ENCODE measurements at places on chromosomes 2 and 18.
A peak's percentile ranks its signal among the peaks of the same experiment; 100 is the strongest.

GRCh38 chr18:9992973-9993520, 79.2 kb downstream of the VAPA start:
- no peak for DNase-seq

DNA sequence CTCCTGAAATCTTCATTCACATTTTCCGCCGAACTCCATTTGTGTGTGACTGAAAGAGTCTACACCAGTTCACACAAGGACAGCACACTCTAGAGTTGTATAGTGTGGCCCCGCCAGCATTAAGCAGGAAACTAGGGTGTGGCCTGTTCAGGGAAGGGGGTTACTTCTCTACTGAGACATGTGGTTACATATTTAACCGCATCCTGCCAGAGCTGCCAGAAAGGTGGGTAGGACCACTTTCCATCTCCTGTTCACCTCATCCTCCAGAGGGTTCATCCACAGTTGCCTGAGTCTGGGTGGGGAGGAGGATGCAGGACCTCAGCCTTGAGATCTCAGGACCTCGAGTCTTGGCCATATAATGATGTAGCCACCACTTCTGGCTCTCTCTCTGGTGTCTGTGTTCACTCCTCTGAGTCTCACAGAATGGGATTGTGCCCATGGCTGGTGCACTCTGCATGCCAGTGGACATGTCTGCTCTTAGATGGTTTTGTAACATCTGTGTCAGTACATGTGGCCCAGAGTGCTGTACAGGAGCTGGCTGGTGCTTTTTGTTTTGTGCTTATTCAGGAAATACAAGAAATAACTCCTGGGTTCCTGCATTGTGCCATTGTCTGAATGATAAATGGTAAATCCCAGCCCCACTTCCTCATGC, 7.7 kb upstream of the SP140L start:
- DNase-seq: peak; percentile 64

DNA sequence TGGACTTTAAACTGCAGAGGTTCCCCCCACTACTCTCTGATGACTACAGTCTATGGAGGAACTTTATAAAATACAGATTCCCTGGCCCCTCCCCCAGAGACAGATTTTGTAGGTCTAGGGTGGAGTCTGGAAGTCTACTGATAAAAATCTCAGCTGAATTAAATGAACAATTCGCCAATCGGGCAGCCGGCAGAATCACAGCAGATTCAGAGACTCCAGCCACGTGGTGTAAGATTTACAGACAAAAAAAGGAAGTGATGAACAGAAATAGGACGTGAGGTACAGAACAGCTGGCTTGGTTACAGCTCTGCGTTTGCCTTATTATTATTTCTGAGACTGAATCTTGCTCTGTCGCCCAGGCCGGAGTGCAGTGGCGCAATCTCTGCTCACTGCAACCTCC, 21.4 kb upstream of the MTA3 start:
- no peak for DNase-seq

DNA sequence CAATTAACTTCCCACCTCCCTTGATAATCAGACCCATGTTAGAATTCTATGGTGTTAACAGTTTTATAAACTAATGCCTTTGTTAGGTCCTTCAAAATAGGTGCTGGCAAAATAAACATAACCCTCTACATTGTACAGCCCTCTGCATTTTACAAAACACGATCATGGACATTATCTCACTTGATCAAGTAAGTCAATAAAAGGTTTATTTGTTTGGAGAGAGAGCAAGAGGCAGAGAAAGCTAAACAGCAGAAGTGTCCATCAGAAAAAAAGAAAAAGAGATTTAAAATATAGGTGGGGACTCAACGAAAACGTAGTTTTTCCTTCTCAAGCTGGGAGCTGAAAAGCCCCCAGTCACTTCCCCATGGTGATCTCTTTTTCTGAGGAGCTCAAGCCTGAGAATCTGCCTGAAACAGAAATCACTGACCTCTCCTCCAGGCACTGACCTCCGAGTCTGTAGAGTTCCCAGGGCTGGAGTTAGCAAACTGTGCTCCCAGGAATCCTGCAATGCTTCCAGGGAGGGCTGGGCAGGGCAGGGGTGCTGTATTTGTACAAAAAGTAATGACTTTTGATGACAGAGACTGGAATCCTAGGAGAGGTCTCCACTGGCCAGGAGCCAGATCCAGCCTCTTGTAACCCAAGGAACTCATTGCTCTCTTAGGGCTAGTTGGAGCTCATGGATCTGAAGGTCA, 137.8 kb upstream of the KLHL29 start:
- no peak for DNase-seq

DNA sequence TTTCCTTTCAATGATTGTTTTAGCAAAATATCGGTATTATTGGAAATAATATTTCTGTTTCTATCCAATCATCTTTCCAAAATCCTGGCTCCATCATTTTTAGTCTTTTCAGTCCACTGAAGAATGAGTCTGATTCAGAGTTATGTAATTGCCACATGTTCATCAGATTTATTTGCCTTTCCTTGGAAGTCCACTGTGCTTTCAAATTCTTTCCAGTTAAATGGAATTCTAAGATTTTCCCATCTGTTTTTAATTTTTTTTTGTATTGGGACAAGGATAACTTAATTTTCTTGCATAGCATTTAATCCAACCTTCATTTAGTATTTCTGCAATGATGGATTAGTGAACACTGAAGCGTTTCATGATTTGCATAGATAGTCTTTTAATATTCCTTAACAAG, 521.5 kb upstream of the NRXN1 start:
- DNase-seq: no peak

- no peak for DNase-seq
These were observed 455.4 kb downstream of the NUP35 start for GRCh38 chr2:183579686-183580085.

- DNase-seq: no peak
These were observed 1005.4 kb upstream of the DDX18 start for GRCh38 chr2:116809109-116809508.

DNA sequence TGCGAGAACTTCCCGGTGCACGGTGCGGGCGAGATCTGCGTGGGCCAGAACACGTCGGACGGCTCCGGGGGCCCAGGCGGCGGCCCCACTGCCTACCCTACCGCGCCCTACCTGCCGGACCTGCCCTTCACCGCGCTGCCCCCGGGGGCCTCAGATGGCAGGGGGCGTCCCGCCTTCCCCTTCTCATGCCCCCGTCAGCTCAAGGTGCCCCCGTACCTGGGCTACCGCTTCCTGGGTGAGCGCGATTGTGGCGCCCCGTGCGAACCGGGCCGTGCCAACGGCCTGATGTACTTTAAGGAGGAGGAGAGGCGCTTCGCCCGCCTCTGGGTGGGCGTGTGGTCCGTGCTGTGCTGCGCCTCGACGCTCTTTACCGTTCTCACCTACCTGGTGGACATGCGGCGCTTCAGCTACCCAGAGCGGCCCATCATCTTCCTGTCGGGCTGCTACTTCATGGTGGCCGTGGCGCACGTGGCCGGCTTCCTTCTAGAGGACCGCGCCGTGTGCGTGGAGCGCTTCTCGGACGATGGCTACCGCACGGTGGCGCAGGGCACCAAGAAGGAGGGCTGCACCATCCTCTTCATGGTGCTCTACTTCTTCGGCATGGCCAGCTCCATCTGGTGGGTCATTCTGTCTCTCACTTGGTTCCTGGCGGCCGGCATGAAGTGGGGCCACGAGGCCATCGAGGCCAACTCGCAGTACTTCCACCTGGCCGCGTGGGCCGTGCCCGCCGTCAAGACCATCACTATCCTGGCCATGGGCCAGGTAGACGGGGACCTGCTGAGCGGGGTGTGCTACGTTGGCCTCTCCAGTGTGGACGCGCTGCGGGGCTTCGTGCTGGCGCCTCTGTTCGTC, 1.7 kb downstream of the FZD7 start:
- peak; percentile 50 for DNase-seq

- peak; percentile 72 for DNase-seq
These were observed 16.9 kb upstream of the ZNF804A start for GRCh38 chr2:184581391-184581790.

GRCh38 chr2:104889291-104889959, 35.5 kb downstream of the POU3F3 start:
- no peak for DNase-seq

GRCh38 chr18:901761-902160, 2.9 kb upstream of the ADCYAP1 start:
- DNase-seq: no peak

DNA sequence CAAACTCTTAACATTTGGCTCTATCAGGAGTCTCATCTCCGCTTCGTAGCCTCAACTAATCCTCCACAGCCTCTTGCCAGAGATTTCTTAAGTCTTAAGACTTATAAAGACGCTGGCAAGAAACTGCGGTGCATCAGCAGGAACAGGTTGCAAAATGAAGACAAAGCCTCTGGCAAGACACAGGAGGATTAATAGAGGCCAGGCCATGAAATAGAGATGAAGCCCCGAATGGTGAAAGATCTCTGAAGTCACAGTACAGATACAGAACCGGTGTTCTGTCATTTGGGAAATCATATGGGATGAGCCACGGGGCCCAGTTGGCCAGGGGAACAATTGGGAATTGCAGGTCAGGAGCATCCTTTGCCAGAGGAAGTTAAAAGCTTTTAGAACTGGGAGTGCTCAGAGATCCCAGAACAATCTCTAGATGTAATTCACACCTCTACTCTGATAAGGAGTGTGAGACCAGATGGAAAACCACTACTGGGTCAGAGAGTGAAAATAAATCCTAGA, 190.9 kb upstream of the FOSL2 start:
- DNase-seq: no peak

DNA sequence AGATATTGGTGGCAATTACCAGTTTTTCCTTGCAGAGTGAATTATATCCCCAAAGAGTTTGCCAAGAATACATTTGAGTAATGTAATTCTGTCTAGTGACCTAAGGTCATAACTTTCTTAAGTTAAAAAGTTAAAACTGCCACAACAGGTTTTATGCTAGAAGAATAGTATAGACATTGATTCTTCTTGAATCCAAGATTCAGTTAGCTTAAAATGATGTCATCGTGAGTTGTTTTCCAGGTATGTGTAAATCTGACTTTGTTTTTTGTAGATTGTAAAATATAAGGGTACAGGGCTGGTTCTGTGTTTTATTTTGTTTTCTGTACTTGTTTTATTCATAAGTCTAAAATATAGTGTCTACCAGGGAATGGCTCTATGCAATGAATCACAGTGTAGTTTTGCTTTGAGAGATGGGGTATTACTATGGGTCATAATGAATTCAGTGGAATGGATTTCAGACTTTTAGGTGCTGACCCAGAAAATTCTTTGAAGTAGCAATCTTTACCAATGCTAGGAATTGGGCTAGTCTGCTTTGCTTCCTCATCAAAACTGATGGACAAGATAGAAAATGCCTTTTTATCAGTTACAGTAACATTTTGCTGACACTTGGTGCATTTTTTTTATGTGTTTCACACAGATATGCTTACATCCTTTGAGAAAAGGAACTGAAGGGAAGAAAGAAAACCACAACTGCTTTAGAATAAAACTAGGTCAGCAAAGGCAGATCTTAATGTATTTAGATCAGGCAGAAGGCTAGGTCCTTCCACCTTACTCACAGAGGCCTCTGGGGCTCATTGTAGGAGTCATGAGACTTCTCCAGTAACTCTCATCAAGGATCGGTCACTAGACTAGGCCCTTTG, 20.8 kb upstream of the MGAT5 start:
- no peak for DNase-seq

GRCh38 chr2:233791883-233792329, 13.8 kb downstream of the MROH2A start:
- DNase-seq: no peak

- DNase-seq: peak; percentile 72
These were observed at the start of gene GALNT5 for GRCh38 chr2:157257312-157258252. GALNT5 (plus strand) TSS chr2:157257705; CDS start chr2:157258083, 378 bp downstream.

- DNase-seq: peak; percentile 39
These were observed 710 bp downstream of the LMAN2L start for GRCh38 chr2:96739076-96739632.

DNA sequence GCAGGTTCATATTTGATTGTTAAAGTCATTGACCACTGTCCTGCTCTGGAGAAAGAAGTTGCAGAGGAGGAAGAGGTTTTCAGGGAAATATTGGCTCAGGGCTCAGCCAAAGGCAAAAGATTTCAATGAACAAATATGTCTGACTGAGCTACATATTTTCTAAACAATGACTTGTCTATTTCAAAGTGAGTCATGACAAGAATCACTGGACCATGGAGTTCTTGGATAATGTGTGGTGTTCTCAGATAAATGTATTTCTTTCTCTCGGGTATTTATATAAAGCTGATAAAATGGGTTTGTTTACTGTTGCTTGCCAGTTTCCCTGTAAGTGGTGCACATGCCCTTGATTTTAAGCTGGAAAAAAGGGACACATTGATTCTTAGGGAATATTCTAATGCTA, 34.3 kb upstream of the RMP24 start:
- DNase-seq: no peak

DNA sequence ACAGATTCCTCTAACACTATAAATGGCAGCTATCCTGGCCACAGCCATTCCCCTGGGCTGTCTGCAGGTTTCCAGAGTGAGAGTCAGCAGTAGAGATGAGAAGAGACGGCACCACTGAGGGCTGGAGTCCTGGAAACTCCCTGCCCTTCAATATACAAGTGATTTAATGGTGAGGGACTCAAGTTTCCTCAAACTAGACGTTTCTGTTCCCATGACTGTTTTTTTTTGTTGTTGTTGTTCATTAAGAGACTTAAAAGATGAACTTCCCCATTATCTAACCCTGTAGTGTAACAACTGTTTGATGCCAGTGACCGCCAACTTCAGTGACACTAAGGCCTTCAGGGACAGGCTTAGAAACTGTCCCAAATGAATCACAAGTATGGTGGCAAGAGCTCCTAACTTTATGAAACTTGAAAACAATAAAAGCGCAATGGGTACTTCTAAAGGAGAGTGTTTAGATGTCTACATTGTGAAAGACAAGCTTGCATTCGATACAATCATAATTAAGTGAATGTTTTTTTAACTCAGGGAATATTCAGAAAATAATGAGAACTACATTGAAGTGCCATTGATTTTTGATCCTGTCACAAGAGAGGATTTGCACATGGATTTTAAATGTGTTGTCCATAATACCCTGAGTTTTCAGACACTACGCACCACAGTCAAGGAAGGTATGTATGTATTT, 34.0 kb downstream of the IL1R2 start:
- no peak for DNase-seq

DNA sequence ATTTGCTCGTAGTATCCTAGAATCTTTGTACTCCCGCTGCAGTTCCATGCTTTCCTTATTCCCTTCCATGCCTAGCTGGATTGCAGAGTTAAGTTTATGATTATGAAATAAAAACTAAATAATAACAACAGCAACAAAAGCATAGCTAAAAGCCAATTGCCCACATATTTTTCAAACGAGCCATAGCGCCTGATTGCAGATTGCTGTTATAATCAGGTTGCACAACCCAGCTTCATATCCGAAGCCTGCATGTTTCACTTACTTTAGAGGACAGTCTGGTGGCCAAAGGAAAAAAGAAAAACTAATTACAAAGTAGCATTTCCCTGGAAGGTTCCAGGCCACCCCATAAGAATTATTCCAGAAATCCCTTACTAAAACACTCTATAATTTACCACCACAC, 31.9 kb upstream of the PNO1 start:
- DNase-seq: no peak

GRCh38 chr2:240704651-240705050, 13.0 kb downstream of the AQP12A start:
- DNase-seq: no peak

Data from hematopoietic multipotent progenitor cell treated with erythropoietin and hydrocortisone succinate and interleukin-3 and kit ligand, for 8 days (in vitro differentiated cells).